Posterior cingulate gyrus (tissue), 11 donors: ENCODE measurements at places on chromosomes 1 and 21.
A peak's percentile ranks its signal among the peaks of the same experiment; 100 is the strongest.

DNA sequence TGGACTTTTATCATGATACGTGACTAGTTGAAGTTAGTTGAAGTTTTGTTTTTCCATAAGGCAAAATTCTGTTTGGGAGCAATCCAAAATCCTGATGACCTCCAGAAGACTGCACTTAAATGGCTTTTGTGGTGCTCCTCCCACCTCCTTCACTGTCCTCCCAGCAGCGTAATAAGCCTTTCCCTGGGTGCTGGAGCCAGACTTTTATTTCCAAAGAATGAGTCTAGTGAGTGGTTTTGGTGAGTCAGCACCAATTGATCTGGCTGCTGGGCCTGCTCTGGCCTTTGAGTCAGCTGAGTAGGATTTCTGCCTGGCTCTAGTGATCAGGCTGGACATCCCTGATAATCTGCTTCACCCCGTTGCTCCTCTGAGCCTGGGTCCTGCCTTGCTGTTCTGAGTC lies 21.7 kb upstream of the KCND3 start:
- DNase-seq: no peak

DNA sequence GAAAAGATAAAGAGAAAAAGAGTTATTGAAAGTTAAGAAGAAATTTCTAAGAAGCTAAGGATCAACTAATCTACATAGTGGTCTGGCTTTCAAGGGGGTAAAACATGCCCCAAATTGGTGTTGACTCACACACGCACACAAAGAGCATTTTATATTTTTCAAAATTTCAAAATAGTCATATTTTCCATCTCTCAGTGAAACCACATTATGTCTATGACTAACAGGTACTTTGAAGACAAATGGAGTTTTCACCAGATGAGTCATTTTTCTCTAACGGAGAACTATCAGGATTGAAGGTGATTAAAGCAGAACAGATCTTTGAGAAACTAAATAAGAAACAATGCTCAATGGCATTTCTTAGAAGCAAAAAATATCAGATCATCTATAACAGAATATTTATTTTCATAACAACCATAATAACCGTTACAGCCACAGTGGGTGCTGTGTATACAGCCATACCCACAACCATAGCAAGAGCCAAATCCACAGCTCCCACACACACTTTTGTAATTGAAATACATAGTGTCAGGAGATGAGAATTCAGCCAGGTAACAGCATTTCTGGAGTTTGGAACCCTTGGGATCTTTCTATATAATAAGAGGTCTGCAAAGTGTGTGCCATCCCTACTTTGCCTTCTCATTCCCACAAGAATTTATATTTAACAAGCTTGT lies at the start of gene KRTAP21-3:
KRTAP21-3 (minus strand) TSS at position 539 of the 671 bp plus-strand sequence; CDS start at position 521, 18 bp downstream.
- no peak for DNase-seq

- DNase-seq: peak; percentile 13
Measured at GRCh38 chr21:43916076-43916475, 51.1 kb downstream of the AGPAT3 start.

- no peak for DNase-seq
Measured at GRCh38 chr1:58340185-58340584, 206.3 kb downstream of the OMA1 start.

DNA sequence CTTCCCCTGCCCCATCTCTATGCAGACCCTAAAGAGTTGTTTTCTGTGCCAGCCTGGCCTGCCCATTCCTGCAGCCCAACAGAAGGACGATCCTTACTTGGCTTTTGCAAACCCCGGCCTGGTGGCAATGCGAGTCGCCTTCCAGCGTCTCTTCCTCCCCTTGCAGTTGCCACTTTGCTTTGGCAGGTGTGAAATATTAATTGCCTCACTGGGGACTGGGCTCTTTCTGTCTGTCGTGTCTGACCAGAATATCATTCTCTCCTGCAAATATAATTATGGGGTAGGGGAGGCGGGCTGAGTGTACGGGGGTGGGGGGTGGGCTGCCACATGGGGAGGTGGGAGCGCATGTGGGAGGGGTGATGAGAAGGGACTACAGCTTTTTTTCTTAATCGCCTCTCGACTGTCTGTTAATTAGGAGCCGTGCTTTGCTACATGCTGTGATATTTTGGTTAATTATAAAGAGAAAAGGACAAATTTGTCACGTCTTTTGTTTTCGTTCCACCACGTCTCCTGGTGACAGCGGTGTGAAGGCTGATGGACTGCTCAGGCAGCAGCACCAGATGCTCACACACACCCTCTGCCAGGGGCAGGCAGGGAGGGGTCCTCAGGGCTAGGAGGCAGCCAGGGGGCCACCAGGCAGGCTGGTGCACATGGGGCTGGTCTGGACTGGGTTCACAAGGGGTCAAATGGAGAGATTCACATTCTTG lies 80.1 kb upstream of the CD34 start:
- no peak for DNase-seq

GRCh38 chr1:89548122-89548857 lies 23.7 kb downstream of the LRRC8B start:
- DNase-seq: no peak

DNA sequence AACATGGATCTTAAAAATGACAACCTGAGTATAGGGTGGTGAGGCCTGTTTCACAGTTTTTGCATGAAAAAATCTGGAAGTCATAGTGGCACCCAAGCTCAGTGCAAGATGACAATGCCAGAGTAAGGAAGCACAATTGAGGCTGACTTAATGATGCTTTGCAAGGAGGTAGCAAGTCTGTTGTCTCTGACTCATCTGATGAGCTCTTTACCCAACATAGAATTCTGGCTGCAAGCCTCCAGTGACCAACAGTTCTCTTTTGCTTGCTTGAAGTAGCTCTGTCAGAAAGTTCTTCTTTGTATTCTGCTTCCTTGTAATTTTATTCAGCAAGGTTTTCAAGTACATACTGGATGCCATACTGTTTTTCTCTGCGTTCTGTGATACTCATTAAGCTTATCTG lies 117.1 kb downstream of the FOXD2 start:
- no peak for DNase-seq

GRCh38 chr1:70475023-70475422 lies 64.0 kb downstream of the CTH start:
- no peak for DNase-seq

- no peak for DNase-seq
Measured at GRCh38 chr1:172946814-172947507, 103.8 kb downstream of the TNFSF18 start.

- no peak for DNase-seq
Measured at GRCh38 chr1:79688932-79689331, 682.4 kb upstream of the ADGRL4 start.

GRCh38 chr1:173212952-173213491 lies 5.9 kb upstream of the TNFSF4 start:
- DNase-seq: no peak

GRCh38 chr1:246705368-246705767 lies 18.8 kb upstream of the SCCPDH start:
- no peak for DNase-seq

- no peak for DNase-seq
Measured at GRCh38 chr21:7947422-7947821, 2574.0 kb upstream of the TPTE start.

- DNase-seq: no peak
Measured at GRCh38 chr1:70140894-70141293, 64.5 kb downstream of the LRRC40 start.

DNA sequence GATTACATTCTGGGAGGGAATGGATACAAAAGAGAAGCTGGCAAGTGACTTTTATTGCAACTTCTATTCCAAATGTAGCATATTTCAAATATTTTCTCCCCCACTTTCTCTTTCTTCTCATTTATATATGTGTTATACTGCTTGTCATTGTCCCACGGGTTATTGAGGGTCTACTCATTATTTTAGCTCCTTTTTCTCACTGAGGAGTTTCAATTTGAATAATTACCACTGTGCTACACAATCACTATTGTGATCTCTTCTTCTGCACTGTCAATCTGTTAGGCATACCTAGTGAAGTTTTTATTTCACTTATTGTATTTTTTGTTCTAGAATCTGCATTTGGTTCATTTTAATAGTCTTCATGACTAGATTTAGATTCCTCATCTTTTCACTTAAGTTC lies 339.7 kb downstream of the PTPRC start:
- no peak for DNase-seq

DNA sequence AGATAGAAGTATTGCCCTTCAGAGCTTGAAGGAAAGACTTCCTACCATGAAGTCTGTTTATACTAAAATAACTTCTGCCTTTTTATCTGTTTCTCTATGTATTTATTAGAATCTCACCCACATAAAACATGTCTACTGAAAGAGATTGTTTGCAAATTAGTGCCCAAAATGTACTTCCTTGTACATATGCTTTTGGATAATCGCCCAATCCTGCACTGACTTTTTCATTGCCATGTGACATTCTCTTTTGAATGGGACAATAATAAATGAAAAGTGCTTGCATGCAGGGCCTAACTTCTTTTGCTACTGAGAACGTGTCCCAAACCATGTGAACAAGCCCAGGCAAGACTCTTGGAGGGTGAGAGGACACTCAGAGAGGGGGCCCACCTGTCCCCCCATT lies 711.6 kb upstream of the ADAMTS5 start:
- DNase-seq: no peak

GRCh38 chr1:209674957-209675564 lies at the start of gene G0S2:
Gene G0S2 (plus strand): TSS chr1:209675412. CDS start chr1:209675685, 273 bp downstream.
- peak; percentile 44 for DNase-seq

DNA sequence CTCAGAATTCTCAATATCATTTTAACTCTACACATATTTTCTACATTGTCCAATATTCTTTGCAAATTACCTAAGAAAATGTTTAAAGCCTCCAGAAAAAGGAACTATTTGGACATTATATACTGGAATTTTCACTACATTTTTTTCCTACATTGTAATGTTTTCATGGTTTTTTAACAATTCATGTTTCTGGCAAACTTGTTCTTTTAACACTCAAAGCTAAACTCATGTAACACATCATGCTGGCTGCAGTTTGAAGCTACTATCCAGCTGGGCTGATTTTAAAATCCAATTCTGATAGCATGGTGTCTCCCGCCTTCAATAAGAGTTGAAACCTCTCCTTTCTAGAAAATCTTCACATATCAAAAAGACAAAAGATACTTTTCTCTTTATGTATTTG lies 52.0 kb downstream of the TGFBR3 start:
- DNase-seq: no peak

DNA sequence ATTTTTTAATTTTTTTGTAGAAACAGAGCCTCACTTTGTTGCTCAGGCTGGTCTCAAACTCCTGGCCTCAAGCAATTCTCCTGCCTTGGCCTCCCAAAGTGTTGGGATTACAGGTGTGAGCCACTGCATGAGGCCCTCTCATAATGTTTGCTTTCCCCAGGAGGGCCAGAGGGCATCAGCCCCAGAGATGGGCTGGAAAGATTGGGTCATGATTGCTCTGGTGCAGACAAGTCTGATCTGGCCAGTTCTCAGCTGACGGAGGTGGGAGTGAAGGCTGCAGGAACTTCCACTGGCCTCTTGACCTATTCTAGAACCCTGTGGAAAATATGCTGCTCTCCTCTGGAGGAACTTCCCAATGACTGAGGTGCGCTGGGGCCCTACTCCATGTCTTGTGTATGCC lies 43.4 kb upstream of the RD3 start:
- no peak for DNase-seq

- peak; percentile 66 for DNase-seq
Measured at GRCh38 chr1:1402072-1402900, 3.2 kb upstream of the CCNL2 start.

GRCh38 chr1:209029737-209030136 lies 553.8 kb upstream of the CAMK1G start:
- DNase-seq: no peak

- no peak for DNase-seq
Measured at GRCh38 chr1:178407655-178408054, 89.1 kb downstream of the CLEC20A start.
